Psoas muscle (tissue), 8 donors: ENCODE measurements at places on chromosomes 4 and X. TPM values are rescaled to one million over a fixed set of nuclear protein-coding genes. Genes with fewer than 3 reads are reported as not detected.

Gene TCEAL2
- total RNA-seq = not detected

Gene CENPVL2
- total RNA-seq = not detected

Gene IBSP
- total RNA-seq = not detected

Gene DNAAF6
- not detected for total RNA-seq

Gene SPARCL1
- total RNA-seq = 267 TPM
